ENCODE measurements at places on chromosomes 1 and 21.

DNA sequence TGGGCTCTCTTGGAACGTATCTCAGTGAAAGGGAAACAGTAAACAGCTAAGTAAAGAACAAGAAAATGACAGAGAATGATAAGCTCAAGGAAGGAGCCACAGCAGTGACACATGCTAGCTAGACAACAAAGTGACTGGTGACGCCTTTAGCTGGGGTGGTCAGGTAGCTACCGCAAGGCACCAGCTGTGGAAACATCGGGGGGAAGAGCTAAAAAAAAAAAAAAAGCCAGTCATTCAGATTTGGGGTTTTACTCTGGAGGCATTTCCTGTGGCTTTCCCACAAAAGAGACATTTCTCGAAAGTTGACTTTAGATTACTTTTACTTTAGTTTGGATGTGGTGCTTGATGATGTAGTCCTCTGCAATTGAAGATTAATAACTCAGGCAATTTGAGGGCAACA, 2.1 kb downstream of the FHAD1 start:
- DNase-seq: no peak

DNA sequence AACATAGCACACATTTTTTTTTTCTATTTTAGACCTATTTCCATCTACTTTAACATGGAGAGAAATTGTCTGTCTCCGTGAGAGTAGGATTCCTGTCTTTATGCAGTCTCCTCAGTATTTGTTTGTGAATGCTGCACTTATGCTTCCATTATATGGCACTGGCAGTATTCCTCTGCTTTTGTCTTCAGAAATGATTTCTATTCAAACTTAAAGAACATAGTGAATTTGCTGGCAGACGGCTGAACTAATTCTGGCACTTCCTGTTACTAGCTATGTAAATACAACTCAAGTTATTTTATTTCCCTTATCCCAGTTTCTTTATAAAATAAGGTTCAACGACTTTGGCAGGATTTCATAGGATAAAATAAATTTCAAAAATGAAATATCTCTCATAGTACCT, 45.3 kb downstream of the KCTD3 start:
- no peak for DNase-seq

- DNase-seq: peak; percentile 68
These were observed 65.6 kb downstream of the IFI44 start for GRCh38 chr1:78715181-78715661.

DNA sequence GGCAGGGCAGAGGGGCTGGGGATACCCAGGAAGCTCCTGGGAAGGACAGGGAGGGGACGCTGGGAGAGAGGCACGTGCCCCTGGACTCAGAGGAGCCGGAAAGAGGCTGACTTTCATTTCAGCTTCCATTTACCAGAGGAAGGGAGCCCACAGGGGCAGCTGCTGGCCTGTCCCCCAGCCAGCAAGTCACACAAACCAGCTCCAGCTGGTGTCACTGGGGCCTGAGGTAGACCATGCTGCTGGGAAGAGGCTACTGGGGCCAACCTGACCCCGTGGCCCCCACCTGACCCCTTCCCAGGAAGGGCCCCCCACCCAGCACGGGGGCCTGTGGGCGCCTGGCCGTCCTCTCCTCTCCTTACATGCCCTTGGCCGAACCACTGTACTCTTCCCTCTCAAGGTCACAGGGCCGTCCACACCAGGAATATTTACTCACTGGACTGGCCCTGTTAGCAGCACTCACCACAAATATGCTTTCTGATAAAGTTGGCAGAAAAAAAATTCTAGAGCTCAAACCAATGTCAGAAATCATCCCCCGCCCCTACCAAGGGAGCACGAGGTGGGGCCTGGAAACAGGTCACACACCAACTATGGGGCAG, 110.5 kb downstream of the CASZ1 start:
- peak; percentile 16 for DNase-seq

DNA sequence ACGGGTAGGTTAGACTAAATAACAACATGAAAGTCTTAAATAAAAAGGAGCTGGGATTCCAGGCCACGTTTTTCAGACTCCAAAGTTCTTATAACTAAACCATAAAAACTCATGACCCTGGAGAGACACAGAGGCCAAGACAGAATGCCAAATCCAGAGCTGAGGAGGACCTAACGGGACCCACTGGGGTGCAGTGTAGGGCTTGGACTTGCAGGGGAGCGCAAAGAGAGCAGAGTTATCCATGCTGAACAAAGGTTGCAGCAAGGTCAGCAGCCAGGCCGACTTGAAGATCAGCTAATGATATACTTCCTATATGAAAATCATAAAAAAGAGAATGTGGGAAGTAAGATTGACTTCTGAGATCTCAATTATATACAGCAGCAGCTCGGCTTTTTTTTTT, 237.1 kb downstream of the TM2D1 start:
- no peak for DNase-seq

DNA sequence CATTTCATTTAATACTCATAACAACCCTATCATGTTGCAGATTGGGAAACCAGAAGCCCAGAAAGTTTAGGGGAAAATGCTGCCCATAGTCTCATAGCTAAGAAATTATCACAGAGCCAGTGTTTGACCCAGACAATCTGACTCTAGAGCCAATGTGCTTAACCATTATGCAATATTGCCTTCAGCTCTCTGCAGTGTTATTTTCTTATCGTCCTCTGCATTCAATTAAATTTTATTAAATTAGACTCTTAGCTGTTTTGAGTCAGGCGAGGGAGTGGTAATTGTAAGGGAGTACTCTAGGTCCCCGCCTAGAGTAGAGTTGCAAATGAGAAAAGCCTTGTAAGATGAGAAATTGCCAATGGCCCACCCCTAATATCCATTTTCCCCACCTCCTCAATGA, 191.1 kb downstream of the TTLL7 start:
- DNase-seq: no peak

All from EH (cell line).